ENCODE measurements at places on chromosomes 13 and 19.

DNA sequence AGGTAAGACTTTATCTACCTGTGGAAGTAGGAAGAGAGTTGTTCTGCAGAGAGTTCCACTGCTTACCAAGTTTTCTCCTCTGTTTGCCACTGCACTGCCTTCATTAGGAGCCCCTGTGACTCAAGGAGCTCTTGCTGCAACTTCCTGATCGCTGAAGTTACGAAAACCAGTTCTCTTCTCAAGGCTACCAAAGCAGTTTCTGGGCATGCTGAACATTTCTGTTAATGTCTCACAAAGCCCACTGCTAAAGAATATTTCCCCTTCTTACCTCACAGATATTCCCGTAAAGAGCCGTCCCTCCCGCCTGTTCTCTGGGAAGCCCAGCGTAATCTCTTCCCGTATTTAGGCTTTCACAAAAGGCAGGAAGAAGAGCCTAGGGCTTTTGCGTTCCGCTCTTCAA is 82.6 kb upstream of the OXGR1 start:
- no peak for DNase-seq

DNA sequence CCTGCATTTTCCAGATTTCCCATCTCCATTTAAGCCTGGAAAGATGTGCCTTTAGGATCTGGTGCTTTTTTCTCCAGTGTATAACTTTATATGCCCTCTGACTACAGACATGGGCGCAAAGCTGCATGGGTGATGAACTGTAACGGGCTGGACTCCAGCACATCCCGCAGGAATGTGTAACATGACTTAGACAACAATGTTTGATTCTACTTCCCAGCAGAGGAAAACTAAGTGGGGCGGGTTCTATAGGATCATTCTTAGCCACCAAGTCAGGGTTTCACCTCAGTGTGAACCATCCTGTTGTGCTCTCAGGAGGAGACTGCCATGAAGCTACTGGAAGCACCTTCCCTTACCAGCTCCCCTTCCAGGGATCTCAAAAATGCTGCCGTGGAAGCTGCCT is 93.2 kb upstream of the SERP2 start:
- DNase-seq = no peak

- DNase-seq = no peak
Observed at GRCh38 chr19:17205237-17206140, 9.7 kb upstream of the USE1 start.

GRCh38 chr13:32045982-32046785 is 14.6 kb downstream of the FRY start:
- peak; percentile 77 for DNase-seq

DNA sequence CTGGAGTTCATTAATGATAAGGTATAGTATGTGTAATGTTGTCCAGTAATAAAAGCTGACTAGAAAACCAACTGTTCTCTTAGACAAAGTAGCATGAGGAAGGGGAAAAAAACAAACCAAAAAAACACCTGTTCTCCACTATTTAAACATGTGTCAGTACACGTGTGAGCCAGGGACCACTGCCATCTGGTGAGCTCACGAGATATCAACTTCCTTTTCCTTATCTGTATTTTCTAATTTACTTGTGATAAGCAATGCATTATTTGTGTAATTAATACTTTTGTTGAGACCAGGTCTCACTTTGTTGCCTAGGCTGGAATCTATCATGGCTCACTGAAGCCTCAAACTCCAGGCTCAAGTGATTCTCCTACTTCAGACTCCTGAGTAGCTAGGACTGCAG is 4.3 kb upstream of the SIX5 start:
- DNase-seq = no peak

GRCh38 chr19:2591537-2592291 is 110.8 kb downstream of the GNG7 start:
- DNase-seq = no peak

- no peak for DNase-seq
Observed at GRCh38 chr19:2246801-2247361, 2.2 kb upstream of the AMH start.

- DNase-seq = no peak
Observed at GRCh38 chr19:47109541-47110375, 3.8 kb downstream of the ZC3H4 start.

DNA sequence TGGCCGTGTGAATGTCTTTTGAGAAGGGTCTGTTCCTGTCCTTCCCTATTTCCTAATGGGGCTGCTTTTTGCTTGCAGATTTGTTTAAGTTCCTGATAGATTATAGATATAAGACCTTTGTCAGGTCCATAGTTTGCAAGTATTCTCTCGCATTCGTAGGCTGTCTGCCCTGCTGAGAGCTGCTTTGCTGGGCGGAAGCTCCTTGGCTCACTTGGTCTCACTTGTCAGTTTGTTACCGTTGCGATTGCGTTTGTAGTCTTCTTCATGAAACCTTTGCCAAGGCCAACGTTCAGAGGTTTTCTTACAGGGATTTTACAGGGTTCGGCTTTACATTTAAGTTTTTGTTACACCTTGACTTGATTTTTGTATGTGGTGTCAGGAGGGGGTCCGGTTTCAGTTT is 44.0 kb upstream of the TFDP1 start:
- DNase-seq = no peak

- no peak for DNase-seq
Observed at GRCh38 chr19:23917856-23918255, 3.2 kb downstream of the ZNF726 start.

DNA sequence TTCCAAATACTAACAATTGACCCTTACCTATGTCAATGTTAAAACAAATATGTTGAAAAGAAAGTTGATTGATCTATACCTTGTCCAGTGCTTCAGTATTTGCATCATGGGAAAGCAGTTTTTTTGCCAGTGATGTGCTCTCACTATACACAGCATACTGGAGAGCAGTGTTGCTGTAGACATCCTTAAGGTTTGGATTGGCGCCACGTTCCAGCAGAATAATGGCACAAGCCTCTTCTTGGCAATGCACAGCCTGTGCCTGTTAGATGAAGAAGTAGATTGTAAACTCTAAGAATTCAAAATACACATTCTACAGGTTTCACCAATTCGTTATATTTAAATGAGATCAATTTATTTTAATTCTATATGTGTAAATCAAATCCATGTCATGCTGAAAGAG is 43.9 kb upstream of the C1QTNF9B start:
- DNase-seq = no peak

DNA sequence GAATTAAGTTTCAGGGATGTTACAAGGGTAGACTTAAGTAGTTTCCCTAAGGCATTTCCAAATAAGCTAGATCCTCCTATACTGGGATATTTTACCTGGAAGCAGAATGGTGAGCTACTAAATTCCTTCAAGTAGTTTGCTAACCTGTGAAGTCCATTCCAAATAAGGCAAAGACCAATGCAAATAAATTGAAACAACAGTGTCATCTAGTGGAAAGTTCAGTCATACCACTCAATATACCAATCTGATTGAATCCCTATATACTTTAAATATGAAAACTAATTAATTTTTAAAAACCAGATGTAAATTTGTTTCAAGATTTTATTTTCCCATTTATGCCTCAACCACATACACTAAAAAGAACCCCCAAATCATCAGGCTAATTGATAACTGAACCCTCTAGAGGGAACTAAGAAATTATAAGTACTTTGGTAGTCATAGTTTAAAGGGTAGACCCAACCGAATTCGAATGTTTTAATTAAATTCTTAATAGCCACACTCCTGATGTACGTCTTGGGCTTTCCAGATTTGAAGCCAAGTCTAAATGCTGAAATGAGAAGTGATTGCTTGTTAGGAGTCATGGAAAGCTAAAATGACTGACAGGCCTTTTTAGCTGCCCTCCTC is 223.7 kb downstream of the TBC1D4 start:
- no peak for DNase-seq

DNA sequence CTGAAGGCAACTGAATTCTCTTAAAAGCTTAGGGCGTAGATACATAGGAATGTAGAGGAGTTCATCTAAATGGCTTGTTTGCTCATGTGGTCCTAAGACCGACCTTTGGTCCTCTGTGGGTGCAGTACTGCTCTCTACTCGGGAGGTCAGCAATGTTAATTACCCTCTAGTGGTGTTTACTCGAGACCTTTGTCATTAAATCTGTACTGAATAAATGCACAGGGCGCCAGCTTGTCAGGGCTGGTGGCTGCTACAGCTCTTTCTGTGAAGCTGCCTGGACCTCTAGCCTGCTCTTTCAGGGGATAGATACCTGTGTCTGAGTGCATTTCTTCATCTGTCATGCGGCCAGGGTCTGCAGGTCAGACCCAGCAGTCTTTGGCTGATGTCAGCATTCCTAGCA is 29.2 kb upstream of the MPHOSPH8 start:
- DNase-seq = no peak

- DNase-seq = no peak
Observed at GRCh38 chr19:13097463-13098258, 5.0 kb downstream of the LYL1 start.

DNA sequence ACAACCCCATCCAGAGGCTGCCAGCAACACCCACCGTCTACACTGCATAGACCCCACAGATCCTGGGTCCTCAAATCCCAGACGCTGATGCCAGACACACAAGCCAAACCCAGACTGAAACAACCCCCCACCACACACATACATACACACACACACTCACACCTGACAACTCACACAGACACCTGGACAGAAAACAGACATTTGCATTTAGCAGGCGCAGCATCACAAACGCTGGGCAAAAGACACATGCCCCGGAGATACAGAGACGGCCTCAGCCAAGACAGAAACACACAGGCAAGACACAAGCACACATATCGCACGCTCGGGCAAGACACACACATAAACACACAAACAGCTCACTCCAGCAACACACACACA is 1.3 kb downstream of the BBC3 start:
- DNase-seq = no peak

DNA sequence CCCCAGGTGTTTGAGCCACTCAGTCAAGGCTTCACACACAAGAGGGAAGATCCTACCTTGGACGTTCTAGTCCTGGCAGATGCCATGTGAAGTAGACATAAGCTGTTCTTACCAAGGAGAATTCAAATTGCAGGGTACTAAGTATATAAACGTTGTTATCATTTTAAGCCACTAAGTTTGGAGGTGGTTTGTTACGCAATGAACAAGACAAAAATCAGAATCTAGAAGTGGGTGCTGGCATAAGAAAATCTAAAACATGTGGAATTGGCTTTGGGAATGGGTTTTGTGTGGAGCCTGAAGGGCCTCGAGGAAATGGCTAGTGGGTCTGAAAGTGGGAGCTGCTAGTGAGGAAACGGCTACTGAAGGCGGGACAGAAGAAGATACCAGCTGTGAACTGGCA is 83.9 kb downstream of the TBC1D4 start:
- DNase-seq = no peak

- DNase-seq = no peak
Observed at GRCh38 chr13:99731747-99732146, 230.5 kb downstream of the TM9SF2 start.

DNA sequence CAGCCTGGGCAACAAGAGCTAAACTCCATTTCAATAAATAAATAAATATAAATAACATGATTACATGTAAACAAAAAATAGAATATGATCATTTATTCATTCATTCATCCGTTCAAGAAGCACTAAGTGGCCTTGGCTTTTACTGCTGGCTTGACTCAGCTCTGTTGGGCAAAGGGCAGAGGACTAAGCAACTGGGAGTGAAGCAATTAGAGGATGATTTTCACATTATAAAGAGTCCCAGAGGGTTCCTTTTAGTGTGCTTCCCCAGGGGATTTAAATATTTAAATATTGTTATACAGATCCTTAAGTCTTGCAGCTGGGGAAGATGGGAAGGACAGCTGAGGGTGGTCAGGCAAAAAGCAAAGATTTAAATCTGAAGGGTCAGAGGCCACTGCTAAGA is 34.9 kb upstream of the FLT1 start:
- no peak for DNase-seq

DNA sequence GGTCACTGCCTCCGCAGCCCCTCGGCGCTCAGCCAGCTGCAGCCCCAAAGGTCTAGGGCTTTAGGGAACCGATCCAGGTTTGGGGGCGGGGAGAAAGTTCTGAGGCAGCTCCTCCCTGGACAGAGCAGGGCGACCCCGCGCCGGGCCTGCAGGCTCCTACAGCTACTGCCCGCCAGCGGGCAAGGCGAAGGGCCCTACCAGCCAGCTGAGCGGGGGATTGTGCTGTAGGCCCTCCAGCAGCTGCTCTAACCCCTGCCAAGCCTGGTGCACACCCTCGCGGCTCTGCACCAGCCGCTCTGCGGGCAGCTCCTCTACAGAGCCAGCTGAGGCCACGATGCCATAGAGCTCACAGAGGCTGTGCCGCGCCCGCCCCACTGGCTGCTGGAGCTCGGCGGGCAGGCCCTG is 14.0 kb downstream of the PLIN4 start:
- no peak for DNase-seq

DNA sequence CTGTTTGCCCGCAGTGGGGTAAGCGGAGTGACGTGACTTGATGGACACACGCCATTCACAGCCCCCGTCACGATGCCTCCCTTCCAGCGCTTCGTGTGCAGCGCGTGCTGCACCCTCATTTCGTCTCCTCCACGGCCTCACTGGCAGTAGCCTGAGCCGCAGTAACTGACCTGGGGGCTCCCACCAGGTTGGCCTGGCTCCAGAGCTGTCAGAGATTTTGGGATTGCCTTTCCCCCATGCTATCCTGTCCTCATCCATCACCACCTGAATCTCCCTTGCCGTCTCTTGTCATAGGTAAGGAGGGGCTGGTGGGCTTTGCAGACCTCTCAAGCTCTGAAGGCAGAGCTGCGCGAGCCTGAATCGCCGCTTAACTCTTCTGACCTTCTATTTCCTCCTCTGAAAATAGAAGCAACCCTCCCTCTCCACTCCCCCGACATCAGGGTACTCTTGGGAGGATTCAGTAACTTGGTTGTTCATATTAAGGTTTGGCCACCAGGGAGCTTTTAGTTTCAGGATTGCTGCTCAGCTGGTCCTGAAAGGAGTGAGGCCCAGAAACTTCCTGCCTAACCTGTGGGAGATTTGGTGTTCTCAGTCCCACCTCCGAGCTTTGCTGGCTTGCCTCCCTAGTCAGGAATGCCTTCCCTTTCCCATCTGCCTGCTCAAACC is 27.9 kb downstream of the SIGLEC5 start:
- DNase-seq = no peak

DNA sequence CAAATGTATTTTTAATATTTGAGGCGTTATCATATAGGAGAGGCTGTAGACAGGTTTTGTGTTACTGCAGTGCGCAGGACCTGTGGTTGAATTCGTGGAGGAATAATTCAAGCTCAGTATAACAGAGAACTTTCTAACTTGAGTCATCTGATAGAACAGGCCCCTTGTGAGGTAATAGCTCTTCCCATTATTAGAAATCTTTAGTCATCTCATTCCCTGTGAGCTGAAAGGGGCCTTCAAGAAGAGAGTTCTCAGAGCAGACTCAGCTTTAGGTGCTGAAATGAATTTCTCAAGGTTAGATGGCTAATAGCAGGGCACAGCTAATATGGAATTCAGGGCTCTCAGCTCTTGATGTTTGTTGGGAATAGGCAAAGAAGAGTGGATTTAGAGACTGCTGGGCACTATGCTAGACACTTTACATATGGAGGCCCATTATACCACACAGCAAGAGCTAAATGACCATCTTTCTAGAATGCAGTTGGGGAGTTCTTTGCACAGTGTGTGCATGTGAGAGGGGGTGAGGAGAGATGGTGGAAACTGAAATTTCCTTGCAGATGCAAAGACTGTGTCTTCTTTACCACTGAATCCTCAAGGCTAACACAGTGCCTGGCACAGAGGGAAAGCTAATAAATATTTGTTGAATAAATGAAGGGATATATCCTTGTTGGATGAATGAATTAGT is 89.5 kb downstream of the DGKH start:
- DNase-seq = no peak

- DNase-seq = no peak
Observed at GRCh38 chr19:44341794-44342193, 14.7 kb downstream of the ZNF112 start.

All from NCI-H187 treated with DMSO at 0.1 percent for 48 hours (cell line).